ENCODE measurements at places on chromosomes 7 and 10. TPM values are rescaled to one million over a fixed set of nuclear protein-coding genes. Genes with fewer than 3 reads are reported as not detected.
A peak's percentile ranks its signal among the peaks of the same experiment; 100 is the strongest.

- no peak for DNase-seq
These were observed 18.3 kb downstream of the BMPER start for GRCh38 chr7:33923440-33924229.

- no peak for DNase-seq
These were observed 21.6 kb downstream of the GPR26 start for GRCh38 chr10:123687758-123688157.

NPFFR1 gene
- polyA plus RNA-seq, result not detected

GRCh38 chr10:31041011-31041410 lies 9.3 kb upstream of the ZNF438 start:
- no peak for DNase-seq

GRCh38 chr7:133975130-133975529 lies 152.0 kb upstream of the LRGUK start:
- no peak for DNase-seq

GRCh38 chr7:71580027-71580426 lies 448.1 kb downstream of the GALNT17 start:
- DNase-seq, result no peak

DNA sequence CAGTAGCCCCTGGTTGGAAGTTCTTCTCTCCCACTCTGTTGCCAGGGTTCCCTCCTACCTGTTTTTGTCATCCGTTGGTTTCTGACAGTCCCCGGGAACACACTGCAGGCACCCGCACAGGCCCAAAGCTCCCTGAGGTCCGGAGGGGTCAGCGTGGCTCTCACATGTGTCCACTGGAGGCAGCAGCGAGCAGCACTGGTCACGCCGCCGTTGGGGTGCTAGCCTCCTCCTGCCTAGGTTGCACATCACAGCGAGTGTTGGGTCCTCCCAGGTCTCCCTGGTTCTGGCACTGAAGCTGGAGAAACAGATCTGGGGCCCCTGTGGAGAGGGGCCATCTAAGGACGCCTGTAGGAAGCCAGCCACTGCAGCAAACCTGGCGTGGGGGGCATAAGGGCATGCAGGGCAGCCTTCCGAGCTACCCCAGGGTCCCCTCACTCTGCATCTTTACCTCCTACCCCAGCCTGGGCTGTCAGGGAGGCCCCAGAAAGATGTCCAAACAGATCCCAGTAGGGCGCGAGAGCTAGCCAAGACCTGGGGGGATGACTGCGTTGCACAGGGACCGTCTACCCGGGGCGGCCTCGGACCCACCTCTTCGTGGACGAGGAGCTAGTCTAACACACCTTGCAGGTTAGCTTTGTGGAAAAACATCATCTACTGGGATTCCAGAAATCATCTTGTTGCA lies 28.9 kb downstream of the LRRC27 start:
- no peak for DNase-seq

GRCh38 chr10:20166096-20166675 lies 350.0 kb downstream of the PLXDC2 start:
- DNase-seq, result no peak

DNA sequence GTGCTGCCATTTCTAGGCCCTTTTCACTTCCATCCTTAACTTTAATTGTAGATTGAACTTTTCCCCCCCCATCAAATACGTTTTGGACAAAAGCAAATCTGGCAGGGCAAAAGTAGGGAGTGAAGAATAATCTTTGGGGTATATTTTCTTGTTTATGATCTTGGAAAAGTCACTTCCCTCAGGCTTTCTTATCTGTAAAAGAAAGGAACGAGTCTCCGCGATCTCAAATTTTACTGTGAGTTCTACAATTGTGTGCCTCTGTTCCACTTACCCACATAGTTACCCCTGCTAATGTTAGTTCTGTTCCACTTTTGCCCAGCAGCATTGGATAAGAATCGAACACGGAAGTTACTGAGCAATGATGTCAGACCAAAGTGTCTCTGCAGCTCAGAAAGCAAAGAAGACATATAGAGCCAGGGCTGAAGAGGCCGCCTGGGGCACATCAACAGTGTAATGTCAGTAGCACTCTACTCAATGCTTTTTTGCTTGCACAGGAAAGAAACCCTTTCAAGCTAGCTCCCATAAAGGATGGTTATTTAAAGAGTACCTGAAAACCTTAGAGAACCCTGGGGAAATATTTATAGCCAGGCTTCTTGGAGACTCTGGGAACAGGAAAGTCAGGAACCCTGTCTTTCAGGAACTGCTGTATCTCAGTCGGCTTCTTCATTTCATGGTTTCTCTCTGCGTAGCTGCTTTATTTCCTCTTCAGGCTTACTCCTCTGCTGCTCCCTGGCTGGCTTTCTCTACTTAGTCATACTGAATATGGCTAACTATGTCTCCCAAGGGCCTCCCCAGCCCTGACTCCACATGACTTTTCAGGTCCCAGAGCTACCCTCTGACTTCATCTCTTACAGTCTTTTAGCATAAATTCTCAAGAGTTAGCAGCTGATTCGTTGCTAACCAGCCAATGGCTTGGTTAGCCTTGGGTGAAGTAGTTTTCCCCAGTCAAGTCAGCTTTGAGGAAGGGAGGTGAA lies 123.7 kb upstream of the FAM3C start:
- no peak for DNase-seq

- no peak for DNase-seq
These were observed 24.6 kb downstream of the GLRX3 start for GRCh38 chr10:130160775-130161174.

- DNase-seq, result no peak
These were observed 35.9 kb downstream of the PTPRE start for GRCh38 chr10:127942811-127943210.

DENND2A gene
- polyA plus RNA-seq, result 8.8 TPM

DNA sequence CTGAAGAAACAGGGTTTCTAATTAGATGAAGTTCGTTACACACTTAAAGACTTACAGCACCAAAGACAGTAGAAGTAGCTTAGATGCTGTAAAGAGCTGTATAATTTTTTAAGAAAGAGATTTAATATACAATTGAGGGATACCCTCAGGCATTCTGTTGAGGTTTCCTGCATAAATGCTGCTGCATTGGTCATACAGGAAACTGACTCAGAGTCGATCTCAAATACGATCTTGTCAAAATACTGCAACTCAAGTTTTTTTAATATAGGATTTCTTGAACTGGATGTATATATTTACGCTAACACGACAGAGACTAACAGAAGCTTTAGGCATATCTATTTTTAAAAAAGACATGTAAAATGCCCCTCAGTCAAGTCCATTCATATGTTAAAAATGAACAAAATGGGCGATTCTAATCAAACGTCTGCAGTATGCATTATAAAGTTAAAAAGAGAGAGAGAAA lies 2.4 kb upstream of the ARID5B start:
- DNase-seq, result no peak

SLC39A12 gene
- not detected for polyA plus RNA-seq

- DNase-seq, result no peak
These were observed 156.7 kb upstream of the TCF7L2 start for GRCh38 chr10:112793202-112793921.

ENKUR gene
- 1.6 TPM for polyA plus RNA-seq

DNA sequence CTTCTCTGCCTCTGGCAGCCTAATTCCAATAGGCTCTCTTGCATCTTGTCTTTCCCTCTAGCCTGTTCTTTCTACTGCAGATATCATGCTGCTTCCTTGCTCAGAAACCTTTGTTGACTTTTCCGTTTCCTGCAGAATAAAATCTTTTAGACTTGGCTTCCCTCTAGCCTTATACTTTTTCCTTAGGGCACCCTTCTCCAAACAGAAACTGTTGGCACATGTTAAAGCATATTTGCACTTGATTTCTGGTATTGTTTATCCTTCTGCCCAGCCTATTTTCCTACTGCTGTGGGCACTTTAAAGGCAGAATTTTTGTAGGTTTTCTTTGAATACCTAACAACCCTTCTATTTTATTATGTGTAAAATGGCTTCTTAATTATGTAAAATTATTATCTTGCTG lies 4.6 kb downstream of the GNAI1 start:
- no peak for DNase-seq

- DNase-seq, result no peak
These were observed 106.4 kb upstream of the ZNF438 start for GRCh38 chr10:31138026-31138553.

DNA sequence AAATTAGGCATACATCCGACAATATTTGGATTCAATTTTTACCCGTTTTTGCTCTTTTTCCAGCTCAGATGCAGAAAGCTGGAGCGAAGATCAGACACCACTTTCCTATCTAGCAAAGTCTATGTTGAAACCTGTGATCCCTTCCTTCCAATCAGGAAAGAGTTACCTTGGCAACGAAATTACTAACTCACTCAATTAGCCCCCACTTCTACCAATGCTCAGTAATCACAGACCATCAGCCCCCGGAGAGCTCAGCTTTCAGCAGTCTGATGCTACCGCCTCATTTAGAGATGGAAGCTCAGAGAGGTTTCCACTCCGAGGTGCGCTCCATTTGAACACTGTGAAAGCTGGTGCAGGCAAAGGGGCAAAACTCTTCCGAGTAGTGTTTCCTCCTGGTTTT lies 6.7 kb downstream of the FRAT1 start:
- no peak for DNase-seq

GRCh38 chr7:45583296-45583695 lies 9.1 kb downstream of the ADCY1 start:
- DNase-seq, result no peak

DNA sequence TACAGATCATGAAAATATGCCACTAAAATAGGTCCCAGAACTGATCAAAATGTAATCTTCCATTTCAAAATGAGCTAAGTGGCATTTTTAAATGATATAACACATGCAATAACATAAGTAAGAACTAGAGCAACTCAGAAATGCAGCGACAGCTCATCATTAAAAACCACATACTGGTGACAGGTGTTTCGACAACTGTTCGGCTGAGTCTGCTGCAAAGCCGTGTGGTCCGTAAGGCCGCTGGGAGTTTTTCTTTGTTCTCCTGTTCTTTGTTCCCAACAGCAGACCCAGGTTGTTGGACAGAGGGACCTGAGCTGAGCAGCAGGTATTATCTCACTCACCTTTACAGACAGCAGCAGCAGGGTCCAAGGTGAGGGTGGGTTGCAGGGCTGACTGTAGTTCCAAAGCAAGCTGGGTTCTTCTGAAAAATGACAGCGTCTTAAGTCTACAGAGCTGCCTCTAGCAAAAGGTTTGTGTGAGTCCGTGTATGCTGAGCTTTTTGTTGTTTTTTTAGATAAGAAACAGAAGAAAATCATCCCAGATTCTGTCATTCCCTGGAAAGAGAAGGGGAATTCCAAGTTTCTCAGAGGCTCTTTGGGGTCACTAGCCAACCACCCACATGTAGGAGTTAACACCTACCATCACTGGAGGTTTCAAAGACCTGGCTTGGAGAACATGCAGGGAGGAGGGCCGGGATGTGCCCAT lies 45.4 kb upstream of the MACROH2A2 start:
- DNase-seq, result no peak

SMO gene
- 25.5 TPM for polyA plus RNA-seq

DNA sequence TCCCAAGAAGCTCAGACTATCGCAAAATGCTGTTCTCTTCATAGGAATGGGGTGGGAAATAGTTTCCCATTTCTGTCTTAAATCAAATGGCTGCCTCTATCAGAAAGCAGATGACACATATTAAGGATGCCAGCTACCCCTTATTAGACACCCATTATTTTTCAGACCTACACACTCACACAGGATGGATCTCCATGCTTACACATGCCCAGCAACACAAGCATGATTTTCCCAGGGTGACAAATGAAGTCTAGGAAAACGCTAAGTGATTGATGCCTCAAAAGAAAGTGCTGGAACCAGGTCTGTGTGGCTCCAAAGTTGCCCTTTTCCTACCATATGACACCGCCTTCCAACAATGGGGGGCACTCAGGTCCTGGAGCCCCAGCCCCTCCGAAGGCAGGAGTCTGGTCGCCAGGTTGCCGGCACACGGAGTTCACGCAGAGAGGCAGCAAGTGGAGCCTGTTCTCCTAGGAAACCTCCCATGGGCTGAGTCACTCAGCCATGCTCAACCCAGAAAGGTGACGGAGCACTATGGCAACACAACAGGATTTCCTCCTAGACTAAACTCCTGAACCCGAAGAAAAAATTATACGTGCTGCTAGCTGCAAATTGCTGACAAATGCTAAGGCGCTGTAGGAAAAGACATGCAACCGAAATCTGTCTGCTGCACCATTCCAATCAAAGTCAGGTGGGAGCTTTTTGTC lies 19.8 kb downstream of the VOPP1 start:
- peak; percentile 56 for DNase-seq

GRCh38 chr7:72007018-72007417 lies 405.1 kb downstream of the CALN1 start:
- no peak for DNase-seq

DNA sequence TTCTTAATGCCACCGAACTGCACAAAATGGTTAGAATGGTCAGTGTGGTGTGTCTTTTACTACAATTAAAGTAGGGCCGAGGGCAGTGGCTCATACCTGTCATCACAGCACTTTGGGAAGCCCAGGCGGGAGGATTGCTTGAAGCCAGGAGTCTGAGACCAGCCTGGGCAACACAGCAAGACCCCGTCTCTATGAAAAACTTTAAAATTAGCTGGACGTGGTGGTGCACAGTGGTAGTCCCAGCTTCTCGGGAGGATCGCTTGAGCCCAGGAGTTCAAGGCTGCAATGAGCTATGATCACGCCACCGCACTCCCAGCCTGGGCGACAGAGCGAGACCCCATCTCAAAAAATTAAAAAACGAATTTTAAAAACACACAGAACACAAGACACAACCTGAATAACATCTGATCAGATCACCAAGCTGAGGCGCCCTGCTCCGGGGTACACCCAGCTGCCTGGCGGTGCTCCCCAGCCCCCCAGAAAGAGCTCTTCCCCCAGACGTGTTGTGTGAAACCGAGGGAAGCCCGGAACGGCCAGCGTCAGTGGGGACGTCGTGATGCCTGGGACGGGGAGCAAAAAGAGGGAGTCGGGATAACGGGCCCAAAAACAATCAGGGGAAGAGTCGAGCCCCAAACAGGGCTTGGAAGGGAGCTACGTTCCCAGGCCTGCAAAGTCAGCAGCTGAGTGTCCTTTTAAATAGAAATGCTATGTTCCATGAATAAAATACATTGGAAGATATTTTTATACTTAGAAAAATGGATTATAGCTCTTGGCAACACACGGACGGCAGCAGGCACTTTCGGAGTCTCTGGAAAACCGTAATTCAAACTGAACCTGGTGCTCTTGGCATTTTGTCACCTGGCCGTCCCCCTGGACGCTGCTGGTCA lies 80.7 kb upstream of the PDGFA start:
- no peak for DNase-seq

DNA sequence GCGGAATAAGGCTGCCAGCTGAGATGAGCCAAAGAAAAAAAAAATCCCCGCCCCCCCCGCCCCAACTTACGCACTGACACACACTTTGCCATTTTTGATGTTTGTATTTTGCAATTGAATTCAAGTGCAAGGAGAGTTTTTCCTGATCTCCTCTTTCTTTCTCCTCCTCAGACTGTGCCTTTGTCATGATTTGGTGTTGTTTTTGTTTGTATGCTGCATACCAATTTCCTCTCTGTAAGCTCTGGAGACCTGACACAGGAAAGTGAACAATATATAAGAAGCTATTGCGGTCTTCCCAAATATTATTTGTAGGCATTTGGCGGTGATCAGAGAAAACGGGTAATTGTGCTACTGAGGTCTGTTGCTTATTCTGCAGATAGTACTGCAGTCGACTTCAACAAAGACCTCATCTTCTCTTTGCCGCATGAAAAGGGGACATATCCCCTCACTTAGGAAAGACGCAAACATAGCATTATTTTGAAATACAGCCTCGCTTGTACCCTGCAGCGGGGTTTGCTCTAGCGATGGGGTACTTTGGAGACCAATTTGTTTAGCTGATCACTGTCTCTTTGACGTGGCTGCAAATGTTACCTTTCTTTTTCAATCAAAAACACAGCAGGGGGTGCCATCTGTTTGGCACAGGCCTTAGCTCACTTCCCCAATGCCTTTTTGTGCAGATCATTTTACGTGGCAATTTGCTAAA lies 206.6 kb downstream of the SKAP2 start:
- DNase-seq, result no peak
